ENCODE measurements at places on chromosomes 4 and X. TPM values are rescaled to one million over a fixed set of nuclear protein-coding genes. Genes with fewer than 3 reads are reported as not detected.

DNA sequence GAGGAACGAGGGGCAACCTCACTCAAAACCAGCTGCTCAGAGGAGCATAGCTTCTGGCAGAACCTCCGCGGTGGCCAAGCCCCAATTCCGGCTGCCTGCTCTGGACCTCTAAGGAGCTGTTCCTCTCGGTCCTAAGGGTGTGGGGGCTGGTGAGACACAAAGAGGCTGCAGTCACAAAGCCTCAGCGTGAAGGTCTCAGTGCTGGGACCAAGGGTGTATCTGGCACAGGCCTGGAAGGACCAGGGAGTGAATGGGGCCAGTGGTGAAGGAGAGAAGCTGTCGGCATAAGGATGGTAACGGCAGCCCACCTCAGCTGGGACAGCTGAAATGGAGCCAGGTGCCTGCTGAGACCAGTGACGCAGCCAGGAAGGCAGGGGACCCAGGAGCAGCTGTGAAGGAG lies 5.3 kb downstream of the PDE6B start:
- no peak for DNase-seq

DNA sequence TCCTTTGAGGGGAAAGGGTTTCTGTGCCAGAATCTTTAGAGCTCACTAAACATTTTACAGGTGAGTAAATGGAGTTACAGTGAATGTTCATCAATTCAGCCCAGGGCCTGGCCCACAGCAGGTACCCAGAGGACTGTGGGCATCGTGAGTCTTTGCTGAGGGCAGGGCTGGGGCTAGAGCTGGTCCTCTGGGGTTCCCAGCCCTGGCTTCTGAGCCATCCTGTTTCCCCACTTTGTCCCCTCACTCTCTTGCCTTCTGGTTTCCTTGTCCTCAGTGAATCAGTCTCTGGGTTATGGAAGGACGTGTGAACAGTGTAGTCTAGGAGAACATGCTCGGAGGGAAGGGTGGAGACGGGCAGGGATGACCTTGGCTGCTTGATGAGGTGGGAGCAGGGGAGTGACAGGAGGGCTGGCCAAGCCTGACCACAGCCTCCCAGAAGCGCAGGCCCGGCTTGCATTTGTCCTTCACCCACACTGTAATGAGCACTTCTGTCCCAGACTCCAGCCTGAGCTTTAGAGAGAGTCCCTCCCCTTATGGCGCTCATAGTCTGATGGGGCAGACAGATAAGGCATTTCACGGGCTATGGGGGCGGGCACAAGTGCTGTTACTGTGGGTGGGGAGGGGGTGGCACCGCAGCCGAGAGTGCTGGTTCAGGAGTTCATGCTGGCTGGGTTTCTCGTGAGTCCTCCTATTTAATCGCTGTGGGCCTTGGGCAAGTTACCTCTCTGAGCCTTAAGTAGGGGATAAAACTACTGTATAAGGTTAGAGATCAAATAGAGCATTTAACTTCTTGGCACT lies 17.3 kb downstream of the TBC1D14 start:
- DNase-seq, result no peak

- peak; percentile 37 for DNase-seq
Measured at GRCh38 chr4:146338512-146338911, 124.2 kb downstream of the REELD1 start.

DNA sequence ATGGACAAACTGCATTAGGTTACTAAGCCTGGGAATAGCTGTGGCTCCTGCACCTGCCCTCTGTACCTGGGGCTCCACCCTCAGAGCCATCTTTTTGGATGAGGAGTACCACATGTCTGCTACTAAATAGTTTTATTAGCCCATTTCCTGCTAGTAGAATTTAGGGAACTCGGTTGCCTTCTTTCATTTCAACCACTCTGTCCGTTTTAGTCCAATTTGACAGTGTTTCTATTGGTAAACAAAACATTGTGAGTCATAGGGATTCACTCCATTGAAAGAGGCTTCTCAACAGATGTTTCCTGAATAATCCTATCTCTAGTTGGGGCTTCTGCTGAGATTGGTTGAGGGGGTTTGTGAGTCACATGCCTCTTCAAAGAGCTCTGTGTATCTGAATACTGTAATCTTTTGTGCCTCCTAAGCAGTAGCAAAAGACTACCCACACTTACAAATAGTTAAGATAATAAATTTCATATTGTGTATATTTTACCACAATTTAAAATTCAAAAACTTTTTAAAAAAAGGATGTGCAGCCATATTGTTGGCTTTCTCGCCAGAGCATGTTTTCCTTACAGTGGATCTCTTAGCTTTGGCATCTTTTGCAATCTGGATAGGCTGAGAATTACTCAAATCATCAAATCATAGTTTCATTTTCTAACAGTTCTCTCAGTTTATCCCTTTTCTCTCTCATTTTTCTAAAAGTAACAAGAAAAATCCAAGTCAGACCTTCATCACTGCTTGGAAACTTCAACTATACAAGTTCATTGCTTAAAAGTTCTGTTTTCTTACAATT lies 9.9 kb downstream of the FAM200B start:
- DNase-seq, result no peak

Gene USP51
- total RNA-seq, result 12.0 TPM

Data from spinal cord (tissue), 10 donors.